ENCODE measurements at places on chromosomes 2 and 18.
A peak's percentile ranks its signal among the peaks of the same experiment; 100 is the strongest.

- no peak for DNase-seq
These were observed 126.1 kb upstream of the LTBP1 start for GRCh38 chr2:32820701-32821100.

GRCh38 chr2:107635883-107636282 lies 190.8 kb upstream of the RGPD4 start:
- DNase-seq, result no peak

DNA sequence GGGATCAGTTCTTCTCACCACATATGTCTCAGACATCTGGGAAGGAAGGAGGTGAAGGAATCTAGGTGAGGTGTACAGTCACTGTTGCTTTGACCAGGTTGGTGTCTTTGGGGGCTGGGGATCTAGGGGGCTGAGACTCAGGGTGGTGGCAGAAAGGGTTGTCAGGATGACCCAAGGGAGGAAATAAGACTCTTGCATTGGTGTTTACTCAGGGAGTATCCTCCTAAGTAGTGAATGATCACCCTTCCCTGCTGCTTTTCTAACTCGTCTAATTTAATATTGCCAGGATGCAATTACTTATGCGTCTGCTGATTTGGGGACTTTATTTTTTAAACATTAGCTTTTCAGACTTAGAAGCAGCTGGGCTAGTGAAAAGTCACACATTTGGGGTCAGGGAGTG lies 127.8 kb upstream of the SIX3 start:
- DNase-seq, result no peak

GRCh38 chr2:119290859-119291587 lies 67.4 kb downstream of the STEAP3 start:
- peak; percentile 10 for DNase-seq

DNA sequence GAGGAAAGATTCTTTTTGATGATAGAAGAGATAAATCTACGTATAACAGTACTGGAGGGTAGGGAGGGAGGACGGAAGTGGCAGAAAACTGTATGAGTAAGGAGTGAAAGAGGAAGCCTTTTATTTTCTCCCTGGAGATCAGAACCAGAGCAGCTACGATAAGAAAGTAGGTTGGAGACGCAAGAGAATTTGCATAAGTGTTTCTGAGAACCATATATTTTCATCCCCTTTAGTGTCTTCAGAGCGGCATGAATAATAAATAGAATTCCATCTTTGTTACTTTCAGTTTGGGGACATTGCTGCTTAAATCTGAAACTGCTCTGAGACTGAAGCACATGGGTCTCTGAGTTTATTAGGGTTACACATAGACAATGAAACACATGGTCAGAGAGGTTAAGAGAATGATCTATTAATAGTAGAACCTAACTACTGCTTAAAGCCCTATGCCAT lies 230.2 kb upstream of the TNP1 start:
- DNase-seq, result no peak

Data from central memory CD4-positive, alpha-beta T cell (primary cell).